ENCODE measurements at places on chromosomes 6 and 20.

- DNase-seq = no peak
Observed at GRCh38 chr20:20743511-20744169, 31.2 kb upstream of the RALGAPA2 start.

DNA sequence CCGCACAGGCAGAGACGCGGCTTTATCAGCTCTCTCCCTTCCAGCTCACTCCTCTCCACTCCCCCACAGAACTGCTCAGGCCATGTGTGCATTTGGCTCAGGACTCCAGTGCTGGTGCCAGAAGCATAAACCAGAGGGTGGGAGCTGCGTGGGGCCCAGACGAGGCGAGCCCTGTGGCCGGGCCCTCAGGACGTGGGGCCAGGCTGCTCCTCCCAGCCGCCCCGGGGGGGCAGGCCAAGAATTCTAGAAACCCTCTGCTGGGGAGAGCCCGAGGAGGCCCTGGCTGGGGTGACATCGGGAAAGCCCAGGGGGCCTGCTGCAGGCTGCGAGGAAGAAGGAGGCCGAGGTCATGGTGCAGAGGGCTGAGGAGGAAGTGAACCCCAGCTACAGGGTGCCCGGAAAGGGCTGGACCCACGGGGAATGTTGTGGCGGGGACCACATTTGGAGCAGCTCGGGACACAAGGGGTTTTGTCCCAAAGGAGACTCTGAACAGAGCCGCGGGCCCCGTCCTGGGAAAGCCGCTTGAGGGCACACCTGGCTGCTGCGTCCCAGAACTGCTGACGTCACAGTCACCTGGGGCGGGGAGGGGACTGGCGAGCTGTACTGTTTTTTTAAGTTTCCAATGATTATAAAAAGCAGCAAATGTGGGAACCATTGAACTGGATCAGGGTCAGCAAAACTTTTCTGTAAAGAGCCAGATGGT is 107.1 kb downstream of the BANF2 start:
- no peak for DNase-seq

DNA sequence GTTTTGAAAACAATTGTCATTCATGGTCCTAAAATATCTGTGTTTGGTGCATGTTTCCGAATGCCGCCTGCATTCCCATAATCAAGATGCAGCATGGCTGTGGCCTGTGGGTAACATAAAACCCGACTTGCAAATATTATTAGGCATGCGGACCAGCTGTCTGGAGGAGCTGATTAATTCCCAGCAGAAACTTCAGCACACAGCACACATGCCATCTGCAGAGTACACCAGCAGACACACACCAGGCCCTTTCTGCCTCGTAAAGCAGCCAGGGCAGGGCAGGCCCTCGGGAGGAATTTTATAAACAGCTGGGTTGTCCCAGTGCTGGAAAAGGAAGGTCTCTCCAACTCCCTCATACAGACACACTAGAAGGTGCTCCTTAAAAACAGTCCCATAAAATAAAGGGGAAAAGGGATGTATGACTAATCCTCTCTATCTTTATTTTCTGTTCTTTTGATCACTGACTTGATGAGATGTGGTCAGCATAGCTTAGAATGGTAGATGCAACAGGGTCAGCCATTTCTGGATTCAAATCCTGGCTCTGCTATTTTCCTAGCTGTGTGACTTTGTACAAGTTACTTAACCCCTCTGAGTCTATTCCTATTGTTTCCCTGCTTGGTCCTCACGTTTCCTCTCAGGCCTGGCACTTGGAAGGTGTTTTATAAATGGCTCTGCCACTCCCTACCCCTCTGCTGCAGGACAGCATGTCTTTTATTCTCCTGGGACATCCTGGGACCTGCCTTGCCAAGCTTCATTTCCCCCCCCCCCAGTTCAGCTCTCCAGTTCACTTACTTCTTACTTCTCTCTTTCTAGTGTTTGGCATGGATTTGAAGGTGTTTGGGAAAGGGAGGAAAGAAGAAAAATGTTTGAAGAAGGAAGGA is 85.9 kb upstream of the TRAF3IP2 start:
- no peak for DNase-seq

DNA sequence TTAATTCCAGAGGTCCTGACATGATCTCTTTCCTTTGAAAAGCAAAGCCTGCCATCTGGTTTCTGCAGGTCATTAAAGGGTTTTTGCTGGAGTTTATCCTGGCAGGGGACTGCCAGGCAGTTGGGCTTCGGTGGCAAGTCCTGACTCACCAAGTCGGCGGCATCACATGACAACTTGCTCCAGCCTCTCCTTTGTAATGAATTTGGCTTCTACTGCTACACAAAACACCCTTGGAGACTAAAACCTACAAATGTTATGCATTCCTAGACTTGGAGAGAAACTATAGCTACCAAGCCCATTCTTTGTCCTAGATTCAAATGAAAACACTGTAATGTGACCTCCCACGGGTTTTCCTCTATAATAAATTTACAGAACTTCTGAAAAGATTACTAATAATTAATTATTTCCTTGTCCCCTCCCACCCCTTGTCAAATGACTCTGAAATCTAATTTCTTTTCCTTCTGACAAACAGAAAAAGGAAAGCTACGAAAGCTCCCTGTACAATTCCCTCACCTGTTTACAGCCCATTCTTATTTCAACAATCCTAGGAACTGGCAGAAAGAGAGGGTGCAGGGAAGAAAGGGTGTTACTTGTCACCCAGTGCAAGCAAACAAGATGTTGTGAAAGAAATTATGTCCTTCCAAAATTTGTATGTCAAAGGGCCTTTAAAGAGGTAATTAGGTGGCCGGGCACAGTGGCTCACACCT is 62.9 kb downstream of the QRSL1 start:
- no peak for DNase-seq

GRCh38 chr6:150183105-150183504 is 40.3 kb downstream of the PPP1R14C start:
- DNase-seq = no peak

DNA sequence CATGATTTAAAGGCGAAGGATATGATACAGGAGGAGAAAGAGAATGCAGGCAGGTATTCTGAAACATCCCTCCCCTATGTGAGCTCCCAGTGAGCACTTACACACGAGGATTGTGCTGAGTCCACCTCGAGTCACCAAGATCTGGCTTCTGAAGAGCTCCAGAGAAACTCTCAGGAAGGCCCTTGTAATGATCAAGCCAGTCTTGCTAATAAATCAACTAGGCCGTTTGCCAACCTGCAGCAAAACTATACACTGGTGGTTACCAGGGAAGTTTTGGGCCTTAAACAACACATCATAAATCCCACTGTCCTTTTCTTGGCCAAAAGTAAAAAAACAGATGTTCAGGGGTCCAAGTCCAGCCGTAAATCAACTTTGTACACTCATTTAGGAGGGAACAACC is 79.2 kb downstream of the STXBP5 start:
- no peak for DNase-seq

- no peak for DNase-seq
Observed at GRCh38 chr20:20498076-20498861, 130.4 kb downstream of the INSM1 start.

- no peak for DNase-seq
Observed at GRCh38 chr6:113017353-113017752, 670.2 kb downstream of the RFPL4B start.

DNA sequence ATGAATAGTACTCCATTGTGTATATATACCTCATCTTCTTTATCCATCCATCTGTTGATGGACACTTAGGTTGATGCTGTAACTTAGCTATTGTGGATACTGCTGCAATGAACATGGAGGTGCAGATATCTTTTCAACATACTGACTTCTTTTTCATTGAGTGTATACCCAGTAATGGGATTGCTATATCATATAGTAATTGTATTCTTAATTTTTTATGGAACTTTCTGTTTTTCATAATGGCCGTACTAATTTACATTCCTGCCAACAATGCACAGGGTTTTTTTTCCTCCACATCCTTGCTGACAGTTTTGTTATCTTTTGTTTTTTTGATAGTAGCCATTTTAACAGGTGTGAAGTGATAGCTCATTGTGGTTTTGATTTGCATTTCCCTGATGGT is 5.2 kb downstream of the CCN2 start:
- no peak for DNase-seq

DNA sequence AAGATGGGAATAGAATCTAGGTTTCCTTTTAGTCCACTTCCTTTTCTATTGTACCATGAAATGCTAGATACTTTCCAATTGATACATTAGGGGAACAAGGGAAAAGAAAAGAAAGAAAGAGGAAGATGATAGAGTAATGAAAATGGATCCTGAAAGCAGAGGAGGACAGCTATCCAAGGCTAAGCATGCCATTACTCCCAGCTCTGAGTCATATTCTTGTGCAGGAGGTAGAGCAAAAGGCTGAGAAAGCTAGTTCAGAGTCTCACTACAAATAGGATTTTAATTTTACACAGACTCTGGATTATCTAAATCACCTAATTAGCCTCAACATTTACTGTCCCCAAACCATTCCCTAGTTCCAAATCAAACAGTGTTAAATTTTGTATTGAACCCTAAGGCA is 23.6 kb downstream of the RWDD2A start:
- no peak for DNase-seq

- no peak for DNase-seq
Observed at GRCh38 chr6:14655201-14656061, 537.9 kb downstream of the CD83 start.

DNA sequence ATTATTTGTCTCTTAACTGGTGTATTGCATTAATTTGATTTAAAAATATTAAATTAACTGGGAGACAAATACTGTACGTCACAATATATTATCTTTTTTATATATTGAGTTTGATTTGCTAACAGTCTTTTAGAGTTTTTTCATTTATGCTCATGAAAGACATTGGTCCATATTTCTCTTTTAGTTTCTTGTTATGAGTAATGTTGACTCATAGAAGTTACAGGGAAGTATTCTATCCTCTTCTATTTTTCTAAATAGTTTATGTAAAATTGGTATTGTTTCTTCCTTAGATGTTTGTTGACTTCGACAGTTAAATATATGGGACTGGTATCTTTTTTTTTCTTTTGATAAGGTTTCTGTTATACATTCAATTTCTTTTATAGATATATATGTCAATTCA is 1115.6 kb upstream of the CITED2 start:
- no peak for DNase-seq

- DNase-seq = no peak
Observed at GRCh38 chr6:152648105-152648504, 10.9 kb upstream of the SYNE1 start.

- DNase-seq = no peak
Observed at GRCh38 chr6:89295981-89296380, 19.1 kb downstream of the GABRR2 start.

DNA sequence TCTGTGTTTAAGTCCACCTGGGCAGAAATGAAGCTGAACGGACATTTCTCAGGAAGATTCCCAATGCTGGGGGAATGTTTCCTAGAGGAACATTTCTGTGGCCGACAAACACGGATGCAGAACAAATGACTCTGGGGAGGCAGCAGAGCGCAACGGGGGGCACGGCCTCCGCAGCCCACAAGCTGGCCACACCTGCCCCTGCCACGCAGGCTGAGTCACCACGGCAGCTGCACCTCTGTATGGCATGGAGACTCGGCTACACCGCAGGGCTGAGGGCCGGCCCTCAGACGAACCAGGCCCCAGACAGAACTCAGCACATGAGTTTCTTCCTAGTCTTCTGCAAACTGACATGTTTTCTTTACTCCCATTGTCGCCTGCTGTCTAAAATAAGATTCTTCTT is 10.0 kb upstream of the PRR18 start:
- no peak for DNase-seq

GRCh38 chr6:37352384-37352783 is 1.4 kb upstream of the RNF8 start:
- no peak for DNase-seq

GRCh38 chr6:161038229-161039031 is 46.9 kb downstream of the MAP3K4 start:
- DNase-seq = no peak

GRCh38 chr6:63685446-63686379 is 50.1 kb downstream of the PHF3 start:
- no peak for DNase-seq

GRCh38 chr6:106574741-106575458 is 54.4 kb downstream of the RTN4IP1 start:
- DNase-seq = no peak

- DNase-seq = no peak
Observed at GRCh38 chr20:1637755-1638154, 17.9 kb upstream of the SIRPB1 start.

GRCh38 chr6:75424618-75425548 is 68.7 kb downstream of the FILIP1 start:
- peak; percentile 6 for DNase-seq

DNA sequence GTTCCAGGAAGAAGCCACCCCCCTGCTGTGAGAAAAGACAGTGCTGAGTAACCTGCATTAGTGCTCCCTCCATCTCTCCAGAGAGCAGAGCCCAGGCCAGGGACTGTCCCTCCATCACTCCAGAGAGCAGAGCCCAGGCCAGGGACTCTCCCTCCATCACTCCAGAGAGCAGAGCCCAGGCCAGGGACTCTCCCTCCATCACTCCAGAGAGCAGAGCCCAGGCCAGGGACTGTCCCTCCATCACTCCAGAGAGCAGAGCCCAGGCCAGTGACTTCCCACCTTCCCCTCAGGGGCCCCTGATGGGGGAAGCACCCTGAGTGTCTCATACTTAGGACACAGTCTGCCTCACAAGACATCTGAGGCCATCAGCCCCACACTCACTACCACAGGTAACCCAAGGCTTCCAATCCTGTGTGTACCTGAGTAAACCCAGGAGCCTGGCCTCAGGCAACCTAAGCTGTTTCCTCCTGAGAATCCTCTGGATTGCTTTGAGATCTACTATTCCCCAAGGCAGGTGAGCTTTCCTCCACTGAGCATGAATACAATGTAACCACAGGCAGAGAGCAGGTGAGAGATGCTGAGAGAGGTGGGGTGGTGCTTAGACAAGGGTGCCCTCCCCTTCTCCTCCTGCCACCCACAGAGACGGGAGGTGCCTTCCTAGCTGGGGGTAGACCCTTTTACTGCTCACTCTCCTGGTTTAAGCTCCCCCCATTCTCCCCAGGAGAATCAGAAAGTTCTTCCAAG is 4.9 kb downstream of the TBXT start:
- peak; percentile 57 for DNase-seq

DNA sequence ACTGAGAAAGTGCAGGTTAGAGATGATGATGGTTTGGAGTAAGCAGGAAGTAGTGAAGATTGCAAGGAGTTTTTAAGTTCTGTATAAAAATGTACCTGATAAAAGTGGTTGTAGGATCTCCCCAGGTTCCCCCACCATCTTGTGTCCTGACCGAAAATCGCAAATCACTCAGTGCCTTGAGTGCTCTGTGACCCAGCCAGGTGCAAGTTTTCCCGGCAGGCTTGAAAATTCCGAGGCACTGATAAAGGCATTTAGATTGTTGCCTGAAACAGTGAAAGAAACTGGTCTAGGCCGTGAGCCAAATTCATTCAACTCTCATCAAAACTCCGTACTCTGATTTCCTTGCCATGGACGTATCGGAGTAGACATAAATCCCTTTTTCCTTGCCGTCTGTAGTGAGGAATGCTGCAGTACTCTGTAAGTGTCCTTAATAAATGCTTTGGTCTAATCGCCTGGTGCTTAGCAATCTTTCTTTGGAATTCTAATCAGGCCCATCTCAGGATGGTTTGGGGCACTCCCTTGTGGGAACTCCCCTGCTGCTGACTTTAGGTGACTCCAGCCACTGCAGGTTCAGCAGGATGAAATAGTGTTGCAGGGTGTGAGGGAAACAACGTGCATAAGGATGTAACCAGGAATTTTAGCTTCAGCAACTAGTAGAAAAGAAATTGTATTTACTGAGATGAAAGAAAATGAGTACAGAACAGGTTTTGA is 1199.8 kb upstream of the MAP3K7 start:
- DNase-seq = no peak

- DNase-seq = no peak
Observed at GRCh38 chr6:105978974-105979373, 107.2 kb upstream of the PRDM1 start.

Data from activated CD4-positive, alpha-beta T cell treated with anti-CD3 and anti-CD28 coated beads for 36 hours (primary cell).